Pulmonary artery endothelial cell (primary cell): ENCODE measurements at places on chromosomes 7 and 10.

DNA sequence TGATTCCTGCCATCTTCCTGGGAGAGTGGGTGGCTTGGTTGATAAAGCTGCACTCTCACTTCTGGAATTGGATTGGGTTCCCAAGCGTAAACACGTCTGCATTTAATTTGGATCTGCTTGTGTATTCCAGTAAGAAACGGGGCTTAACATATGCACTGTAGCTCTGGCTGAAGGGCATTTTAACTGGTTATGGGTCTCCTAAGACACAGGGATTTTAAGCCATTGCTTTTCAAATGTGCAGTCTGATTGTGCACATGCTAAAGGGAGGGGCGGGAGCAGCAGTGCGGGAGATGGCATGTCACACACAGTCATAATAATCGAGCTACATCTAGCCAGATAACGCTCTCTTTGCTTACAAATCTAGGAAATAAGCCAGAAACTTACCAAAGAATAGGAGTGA is 247.3 kb upstream of the LYZL1 start:
- no peak for DNase-seq

GRCh38 chr10:101067356-101068083 is 5.7 kb downstream of the KAZALD1 start:
- DNase-seq, result peak; percentile 30

- DNase-seq, result no peak
Measured at GRCh38 chr7:121475806-121476205, 79.7 kb upstream of the FAM3C start.

GRCh38 chr7:74372511-74373111 is 81.1 kb upstream of the GTF2IRD1 start:
- no peak for DNase-seq

DNA sequence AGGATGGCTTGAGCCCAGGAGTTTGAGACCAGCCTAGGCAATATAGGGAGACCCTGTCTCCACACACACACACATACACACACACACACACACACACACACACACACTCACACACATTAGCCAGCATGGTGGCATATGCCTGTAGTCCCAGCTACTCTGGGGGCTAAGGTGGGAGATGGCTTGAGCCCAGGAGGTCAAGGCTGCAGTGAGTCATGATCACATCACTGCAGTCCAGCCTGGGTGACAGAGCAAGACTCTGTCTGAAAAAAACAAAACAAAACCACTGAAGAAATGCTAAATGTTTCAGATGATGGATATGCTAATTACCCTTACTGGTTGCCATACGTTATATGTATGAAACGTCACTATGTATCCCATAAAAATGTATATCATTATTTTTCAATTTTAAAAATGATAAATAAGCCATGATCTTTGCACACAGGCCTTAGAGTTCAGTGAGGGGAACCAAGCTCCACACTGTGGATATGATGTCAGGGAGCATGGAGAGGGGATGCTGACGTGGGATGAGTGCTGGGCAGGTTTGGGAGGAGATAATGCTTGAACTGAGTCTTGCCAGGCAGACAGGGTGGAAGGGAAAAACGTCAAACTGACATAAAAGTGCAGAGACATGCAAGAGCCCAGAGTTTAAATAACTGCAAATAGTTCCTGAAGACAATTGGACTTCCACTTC is 45.9 kb upstream of the ARHGAP12 start:
- DNase-seq, result no peak

- peak; percentile 57 for DNase-seq
Measured at GRCh38 chr7:74094224-74095101, 10.9 kb downstream of the LIMK1 start.

DNA sequence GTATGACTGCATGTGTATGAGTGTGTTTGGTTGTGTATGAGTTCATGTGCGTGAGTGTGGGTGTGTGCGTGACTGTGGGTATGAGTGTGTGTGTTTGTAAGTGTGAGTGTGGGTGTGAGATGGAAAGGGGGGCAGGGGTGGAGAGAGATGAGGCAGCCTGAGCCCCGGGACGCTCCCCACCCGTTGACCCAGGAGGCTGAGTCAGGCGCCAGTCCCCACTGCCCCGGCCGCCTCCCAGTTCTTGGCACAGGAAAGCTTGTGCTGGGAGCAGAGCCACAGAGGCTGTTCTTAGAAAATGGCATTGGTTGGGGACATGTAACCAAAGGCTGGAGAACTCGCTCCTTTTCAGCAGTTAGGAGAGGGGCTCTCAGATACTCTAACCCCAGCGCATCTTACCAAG is 27.8 kb upstream of the NUB1 start:
- DNase-seq, result no peak

- DNase-seq, result no peak
Measured at GRCh38 chr10:132716691-132717490, 69.1 kb downstream of the NKX6-2 start.

DNA sequence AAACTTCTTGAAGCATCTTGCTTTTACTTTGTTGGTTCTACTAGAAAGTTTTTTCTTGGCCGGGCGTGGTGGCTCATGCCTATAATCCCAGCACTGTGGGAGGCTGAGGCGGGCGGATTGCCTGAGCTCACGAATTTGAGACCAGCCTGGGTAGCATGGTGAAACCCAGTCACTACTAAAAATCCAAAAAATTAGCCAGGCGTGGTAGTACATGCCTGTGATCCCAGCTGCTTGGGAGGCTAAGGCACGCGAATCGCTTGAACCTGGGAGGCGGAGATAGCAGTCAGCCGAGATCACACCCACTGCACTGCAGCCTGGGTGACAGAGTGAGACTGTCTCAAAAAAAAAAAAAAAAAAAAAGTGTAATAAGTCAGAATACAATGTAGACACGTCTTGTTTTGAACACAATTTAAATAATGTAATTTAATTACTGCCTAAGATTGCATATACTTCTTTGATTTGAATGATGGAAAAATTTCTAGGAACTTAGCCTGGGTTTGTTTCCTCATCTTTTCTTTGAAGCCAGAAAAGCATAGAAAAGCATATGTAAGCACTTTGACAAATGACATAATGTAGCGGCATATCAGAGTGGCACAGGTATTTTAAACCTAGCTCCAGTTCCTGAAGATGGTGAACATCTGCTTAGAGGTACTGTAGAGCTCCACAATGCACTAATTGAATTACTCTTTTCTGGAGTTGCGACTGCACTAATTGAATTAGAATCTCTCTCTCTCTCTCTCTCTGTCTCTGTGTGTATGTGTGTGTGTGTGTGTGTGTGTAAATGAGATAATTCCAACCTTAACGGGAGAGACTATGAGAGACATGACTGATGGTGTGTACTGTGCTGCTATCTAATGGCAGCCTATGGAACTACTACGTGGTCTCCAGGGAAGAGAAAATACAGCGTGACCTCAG is 87.8 kb downstream of the BTRC start:
- peak; percentile 32 for DNase-seq

GRCh38 chr7:46885167-46885566 is 696.7 kb downstream of the TNS3 start:
- no peak for DNase-seq

DNA sequence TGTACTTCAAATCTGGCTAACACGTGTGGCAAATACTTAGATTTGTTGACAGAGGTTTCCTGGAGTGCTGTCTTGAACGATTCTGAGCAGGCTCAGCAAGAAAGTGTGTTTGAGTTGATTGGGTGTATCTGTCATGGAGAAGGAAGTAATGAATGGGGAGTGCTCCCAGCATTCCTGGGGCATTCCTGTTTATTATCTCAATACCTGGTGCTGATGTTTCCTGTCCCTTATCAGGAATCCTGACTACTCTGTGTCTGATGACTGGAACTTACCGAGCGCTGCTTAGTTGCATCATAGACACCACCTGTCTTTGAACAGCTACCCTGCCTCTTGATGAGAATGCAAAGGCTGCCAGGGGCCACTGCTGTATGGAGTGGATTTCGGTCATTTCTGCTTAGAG is 41.0 kb upstream of the TMEM248 start:
- no peak for DNase-seq

DNA sequence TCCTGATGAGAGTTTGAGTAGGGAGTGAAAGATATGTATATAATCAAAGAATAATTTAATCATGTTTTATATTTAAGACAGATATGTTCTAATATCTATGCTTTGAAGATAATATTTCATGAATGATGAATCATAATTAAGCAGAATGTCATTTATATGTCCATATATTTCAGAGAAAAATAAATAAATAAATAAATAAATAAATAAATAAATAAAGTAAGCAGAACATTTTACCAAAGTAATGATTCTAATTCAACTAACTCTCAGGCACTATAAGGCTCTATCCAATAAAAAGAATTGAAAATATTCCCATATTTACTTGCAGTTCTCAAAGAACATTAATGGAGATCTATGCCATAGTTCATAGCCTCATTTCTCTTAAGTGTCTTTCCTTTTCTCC is 36.0 kb downstream of the AGR3 start:
- DNase-seq, result no peak

GRCh38 chr7:38829488-38830165 is 79.4 kb downstream of the VPS41 start:
- no peak for DNase-seq
